ENCODE measurements at places on chromosomes 3 and 15. TPM values are rescaled to one million over a fixed set of nuclear protein-coding genes. Genes with fewer than 3 reads are reported as not detected.

SNAP23 gene
- total RNA-seq = 43.8 TPM

GRCh38 chr3:97102641-97103040, 288.2 kb downstream of the EPHA6 start:
- no peak for DNase-seq

GRCh38 chr3:129777806-129778205, 115.7 kb downstream of the TMCC1 start:
- no peak for DNase-seq

GRCh38 chr3:185677146-185677829, 91.2 kb downstream of the SENP2 start:
- no peak for DNase-seq

DUOXA1 gene
- 2.1 TPM for total RNA-seq
